Right atrium auricular region (tissue), 2 donors: ENCODE measurements at places on chromosomes 13 and 19. TPM values are rescaled to one million over a fixed set of nuclear protein-coding genes. Genes with fewer than 3 reads are reported as not detected.

PTH2 gene
- not detected for total RNA-seq

IL11 gene
- not detected for total RNA-seq

STOML3 gene
- total RNA-seq, result not detected

GRCh38 chr13:97226788-97227627 lies 4.9 kb downstream of the MBNL2 start:
- DNase-seq, result no peak

DNA sequence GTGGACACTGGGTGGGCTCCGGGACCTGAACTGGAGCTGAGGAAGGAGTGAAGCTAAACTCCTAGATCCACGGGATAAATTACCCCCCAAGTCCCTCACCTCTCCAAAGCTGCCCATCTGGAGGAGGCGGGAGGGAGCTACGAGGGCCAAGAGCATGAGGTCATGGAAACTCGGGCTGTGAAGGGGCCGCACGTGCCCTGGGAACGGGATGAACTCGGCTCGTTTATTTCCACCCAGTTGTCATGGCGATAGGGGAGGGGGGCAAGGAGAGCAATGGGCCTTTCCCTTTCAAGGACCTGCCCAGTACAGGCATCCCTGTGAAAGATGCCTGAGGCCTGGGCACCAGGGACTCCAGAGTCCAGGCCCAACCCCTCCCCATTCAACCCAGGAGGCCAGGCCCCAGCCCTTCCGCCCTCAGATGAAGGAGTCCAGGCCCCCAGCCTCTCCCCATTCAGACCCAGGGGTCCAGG lies 3.8 kb downstream of the PPP1R12C start:
- peak; percentile 97 for DNase-seq

GRCh38 chr19:58434217-58434616 lies 5.7 kb downstream of the ZNF132 start:
- no peak for DNase-seq

DNA sequence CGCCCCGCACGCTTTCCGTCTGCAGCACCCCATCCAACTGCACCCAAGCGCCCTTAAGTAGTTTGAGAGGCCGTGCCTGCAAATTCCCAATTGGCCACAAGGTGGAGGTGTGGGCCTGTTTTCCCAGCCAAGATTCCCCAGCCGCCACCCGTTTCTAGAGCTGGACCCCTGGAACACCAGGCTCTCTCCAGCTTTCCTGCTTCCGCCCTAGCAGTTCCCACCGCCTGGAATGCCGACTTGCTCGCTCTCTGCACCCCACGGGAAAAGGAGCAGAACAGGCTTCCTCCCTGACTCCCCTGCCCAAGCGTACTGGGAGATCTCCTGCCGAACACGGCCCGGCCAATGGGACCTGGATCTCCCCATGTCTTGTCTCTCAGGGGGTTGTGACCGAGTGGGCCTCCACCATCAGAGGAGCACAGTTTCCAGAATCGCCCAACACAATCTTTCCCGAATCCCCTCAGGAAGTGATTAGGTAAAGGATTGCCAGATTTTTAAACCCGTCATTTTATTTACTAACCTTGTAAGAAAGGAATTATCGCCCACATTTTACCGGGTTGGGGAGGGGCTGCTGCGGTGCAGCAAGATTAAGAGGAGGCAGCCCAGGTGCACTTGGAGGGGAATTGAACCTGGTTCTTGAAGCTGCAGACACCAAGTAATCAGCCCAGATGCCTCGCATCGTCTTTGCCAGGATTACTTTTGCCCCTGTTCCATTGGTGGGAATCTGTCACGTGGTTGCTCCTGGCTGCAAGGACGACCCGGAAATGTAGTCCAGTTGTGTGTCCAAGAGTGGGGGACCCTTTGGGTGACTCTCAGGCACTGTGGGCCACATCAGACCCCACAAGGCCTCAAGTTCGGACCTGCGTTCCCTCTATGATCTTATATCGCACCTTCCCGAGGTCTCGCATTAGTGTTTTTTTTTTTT lies 3.5 kb upstream of the NAPSA start:
- peak; percentile 92 for DNase-seq

DNA sequence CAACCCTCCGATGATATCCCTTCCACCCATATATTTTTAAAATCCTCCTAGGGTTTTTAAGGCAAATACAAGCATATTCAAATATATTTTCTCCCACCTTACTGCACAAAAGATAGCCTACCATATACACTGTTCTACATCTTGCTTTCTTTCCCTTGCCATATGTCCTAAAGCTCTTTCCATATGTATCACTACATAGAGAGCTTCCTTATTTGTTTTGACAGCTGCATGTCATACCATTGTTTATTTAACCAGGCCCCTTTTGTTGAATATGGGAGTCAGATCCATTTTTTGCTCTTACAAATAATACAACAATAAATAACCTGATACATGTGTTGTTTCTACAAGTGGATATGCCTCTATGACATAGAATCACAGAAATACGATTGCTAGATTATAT lies 32.8 kb upstream of the WDFY2 start:
- DNase-seq, result no peak

DNA sequence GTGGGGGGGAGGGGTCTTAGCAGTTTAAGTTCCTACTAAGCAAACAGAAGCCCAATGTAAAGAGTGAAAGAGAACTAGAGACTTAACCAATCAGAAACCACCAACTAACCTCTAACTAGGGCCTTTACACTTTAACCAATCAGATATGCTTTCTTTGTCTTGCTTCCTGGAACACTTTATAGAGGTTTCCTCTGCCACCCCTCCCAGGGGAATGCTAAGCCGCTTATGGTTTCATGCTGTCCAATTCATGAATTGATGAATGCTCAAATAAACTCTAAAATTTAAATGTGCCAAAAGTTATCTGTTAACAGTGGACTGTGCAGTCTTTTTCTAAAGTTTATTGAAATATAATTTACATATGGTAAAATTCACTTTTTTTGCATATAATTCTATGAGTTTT lies 33.9 kb upstream of the LATS2 start:
- no peak for DNase-seq
